ENCODE measurements at places on chromosomes 2 and 18.
A peak's percentile ranks its signal among the peaks of the same experiment; 100 is the strongest.

DNA sequence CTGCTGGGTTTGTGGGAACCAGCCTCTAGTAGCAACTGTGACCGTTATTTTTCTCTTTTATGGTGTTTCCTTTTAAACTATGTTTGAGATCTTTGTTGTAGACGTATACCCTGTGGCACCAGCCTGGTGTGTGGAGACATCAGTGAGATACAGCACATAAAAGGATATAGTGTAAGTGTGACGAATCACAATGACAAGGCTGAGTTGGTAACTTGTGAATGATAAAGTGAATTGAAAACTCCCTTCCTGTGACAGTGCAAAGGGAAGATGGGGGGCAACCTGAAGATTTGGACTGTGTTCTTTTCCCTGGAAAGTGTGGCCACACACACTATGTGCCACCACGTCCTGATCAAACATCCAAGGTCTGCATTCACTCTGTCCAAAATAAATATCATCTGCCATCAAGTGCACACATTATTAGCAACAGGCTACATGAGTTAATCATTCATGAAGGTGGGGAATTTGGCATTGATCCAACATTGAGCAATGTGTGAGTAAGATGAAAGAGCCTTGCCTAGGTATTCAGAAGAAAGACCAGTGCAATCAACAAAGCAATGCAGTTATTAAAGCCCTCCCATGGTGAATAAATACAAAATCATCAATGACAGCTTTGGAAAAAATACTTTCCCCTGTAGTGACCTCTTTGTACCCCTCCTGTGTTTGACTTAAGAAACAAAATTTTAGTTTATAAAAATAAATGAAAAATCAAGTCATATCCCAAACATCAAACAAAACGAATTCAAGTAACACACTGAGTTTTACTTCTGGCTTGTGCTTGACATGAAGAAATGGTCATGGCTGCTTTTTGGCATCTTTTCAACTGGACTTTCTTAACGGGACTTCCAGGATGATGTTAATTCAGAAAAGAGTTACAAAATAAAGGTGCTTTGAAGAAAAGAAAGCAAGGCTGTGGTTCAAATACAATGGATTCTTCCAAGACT is 1280.5 kb upstream of the ZEB2 start:
- DNase-seq = no peak

GRCh38 chr2:238501311-238501710 is 74.6 kb downstream of the ASB1 start:
- DNase-seq = no peak

DNA sequence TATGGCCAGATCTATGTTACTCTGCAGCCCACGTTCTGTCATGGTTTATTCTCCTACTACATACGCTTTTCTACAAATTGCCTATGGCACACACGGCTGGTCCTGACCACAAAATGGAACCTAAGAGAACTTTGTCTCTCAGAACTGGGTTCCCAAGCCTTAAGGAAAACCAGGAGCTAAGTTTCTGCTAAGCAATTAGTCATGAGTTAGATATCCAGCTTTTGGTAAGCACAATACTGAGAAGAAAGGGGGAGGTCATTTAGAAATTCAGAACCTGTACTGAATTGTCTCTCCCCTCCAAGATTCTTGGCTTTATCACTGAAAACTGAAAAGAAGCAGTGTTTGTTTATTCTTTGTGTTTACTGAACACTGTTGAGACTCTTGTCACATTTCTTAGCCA is 283.5 kb upstream of the TANK start:
- DNase-seq = no peak

- DNase-seq = no peak
These were observed 408.7 kb upstream of the HS6ST1 start for GRCh38 chr2:128727404-128727803.

DNA sequence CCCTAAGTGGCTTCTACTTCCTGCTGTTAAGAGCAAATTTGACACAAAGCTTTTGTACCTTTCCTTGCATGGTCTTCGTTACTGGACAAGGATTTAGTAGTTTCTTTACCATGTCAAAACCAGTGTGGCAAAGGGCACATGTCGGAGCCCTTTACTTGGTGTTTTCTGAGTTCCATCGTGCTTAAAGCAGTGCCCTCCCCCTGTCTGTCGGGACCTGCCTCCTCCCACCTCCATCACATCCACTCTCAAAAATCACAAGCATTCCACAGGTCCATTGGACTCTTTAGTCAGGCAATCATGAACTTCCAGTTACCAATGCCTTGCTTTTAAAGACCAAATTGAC is 763 bp downstream of the CCDC141 start:
- no peak for DNase-seq

GRCh38 chr2:10675131-10675530 is 14.6 kb downstream of the NOL10 start:
- DNase-seq = no peak

DNA sequence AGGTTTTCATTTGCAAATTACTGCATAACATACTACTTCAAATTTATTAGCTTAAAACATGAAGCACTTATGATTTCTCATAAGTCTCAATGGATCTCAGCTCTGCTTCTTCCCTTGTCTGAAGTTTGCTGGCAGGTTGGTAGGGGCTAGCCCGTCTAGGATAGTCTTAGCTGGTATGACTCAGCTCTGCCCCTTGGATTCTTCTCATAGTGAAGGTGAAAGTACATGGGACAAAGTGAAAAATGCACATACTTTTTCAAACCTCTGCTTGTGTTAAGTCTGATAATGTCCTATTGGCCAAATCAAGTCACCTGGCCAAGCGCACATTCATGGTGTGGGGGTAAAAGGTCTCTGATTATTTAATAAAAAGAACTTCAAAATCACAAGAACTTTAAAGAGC is 184.8 kb upstream of the VWC2L start:
- DNase-seq = no peak

DNA sequence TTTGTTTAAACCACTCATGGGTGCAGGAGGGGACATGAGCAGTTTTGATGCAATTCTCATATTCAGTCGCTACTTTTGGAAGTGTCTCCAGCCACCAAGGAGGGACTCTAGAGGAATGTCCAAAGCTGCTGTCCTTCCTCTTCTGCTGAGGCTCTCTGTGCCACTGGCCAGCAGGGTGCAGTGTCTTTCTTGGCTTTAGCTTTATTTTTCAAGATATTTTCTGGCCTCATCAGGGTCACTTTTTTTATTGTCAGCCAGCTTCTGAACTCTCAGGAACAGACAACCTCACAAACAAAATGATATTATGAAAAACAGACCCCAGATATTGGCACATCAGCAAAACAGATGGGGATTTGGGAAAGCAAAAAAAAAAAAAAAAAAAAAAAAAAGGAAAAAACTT is 289.3 kb upstream of the ZSWIM2 start:
- DNase-seq = no peak

DNA sequence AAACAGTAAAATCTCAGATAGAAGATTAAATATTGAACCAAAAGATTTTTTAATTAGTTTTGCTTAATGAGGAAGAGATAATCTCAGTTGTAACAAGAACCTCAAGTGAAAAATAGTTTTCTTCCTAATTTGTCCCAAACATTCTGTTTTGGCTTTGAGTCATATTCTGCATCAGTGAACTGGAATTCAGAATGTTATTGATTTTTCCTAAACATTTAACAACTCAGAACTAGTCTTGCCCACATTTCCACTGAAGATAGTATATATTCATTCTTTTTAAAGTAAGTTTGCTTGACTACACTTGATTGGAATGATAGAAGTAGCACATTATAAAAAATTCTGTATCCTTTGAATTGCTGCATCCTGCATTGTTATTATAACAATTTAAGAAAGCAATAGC is 85.7 kb upstream of the UGP2 start:
- DNase-seq = no peak

- DNase-seq = no peak
These were observed 10.1 kb upstream of the CCDC138 start for GRCh38 chr2:108776475-108776874.

GRCh38 chr2:58156780-58157179 is 84.3 kb downstream of the FANCL start:
- DNase-seq = no peak

DNA sequence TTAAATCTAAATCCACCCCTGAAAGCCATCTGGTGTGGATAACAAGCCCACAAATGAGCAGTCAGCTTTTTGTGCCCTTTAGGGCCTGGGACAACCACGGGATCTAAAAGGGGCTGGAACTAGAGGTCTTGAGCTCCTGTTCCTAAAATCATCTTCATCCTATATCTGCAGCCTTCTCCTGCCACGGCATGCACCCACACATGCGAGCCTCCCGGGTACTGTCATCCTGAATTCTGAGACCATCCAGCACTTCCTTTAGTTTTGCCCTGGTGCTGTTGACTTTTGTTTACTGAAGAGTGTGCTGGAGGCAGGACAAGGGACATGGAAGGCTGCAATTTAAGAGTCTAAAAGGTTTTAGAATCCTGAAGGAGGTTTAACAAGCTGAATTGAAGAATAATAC is 183.2 kb downstream of the FAM210A start:
- no peak for DNase-seq

DNA sequence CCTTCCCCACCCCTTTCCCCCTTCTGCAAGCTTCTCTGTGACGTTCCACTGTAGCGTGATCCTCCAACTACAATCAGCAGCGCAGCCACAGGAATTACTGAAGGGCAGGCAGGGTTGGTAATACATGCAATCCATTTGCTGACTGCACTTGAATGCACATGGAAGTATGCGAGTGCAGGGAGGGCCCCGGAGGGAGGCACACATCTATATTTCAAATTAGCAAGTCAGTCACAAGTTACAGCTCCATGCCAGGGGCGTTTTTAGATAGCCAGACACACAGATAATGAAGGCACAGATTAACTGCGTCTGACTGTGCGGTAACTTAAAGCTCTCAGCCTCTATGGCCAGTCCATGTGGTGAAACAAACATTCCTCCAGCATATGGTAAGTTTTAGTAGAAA is 209.2 kb upstream of the GATA6 start:
- DNase-seq = no peak

DNA sequence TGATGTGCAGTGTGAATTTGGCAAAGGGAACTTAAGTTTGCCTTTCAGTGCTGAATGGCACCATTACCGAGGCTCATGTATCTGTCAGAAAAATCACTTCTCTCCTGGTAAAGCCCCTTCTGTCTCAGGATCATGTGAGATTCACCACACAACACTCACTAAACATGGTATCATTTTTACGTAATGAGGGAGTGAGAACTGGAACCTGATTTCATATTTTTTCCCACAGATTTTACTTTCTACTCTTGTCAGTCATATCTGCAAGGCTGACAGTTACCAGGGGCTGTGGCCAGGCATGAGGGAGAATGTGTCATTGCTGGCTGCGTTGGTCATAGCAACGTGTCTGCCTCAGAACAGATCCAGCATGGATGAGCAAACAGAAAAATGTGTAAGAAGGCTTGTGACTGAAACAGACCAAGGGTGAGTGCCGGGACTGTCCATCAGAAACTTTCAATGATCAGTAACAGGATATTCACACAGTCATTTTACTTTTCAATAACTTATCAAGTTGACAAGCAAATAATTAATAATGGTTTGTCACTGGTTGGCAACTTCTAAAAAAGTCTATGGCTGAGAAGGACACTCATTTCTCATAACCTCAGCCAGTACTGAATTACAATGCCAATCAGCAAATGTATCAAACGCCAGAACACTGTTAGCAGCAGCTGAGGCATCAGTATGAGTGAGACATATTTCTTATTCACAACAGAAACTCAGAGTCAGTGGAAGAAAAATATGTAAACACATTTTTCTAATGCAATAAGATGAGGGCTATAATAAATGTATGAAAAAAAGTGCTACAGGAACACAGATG is 100.5 kb downstream of the CDC42EP3 start:
- DNase-seq = no peak

GRCh38 chr2:172772633-172773032 is 37.0 kb downstream of the RAPGEF4 start:
- DNase-seq = peak; percentile 1

GRCh38 chr18:77037567-77037966 is 95.0 kb downstream of the MBP start:
- no peak for DNase-seq

GRCh38 chr18:3524706-3525105 is 74.7 kb downstream of the TGIF1 start:
- DNase-seq = no peak

- peak; percentile 31 for DNase-seq
These were observed 134.8 kb upstream of the CREB1 start for GRCh38 chr2:207394812-207395534.

DNA sequence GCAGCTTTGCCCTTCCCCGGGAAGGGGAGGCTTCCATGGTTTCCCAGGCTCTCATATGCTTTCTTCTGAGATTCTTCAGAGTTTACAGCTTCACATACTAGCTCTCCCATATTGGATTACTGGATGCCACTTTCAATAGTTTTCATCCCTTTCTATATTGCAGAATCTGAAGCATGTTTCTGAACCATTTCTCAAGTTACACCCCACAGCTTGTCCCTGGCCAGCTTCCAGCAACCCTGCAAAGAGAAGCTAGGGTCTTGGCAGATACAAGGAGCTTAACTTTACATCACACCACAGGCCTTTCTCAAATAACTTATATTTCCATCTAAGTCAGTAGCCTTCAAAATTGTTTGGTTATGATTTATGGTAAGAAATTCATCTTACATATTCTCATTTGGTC is 39.6 kb downstream of the LHCGR start:
- no peak for DNase-seq

GRCh38 chr2:34547900-34548299 is 948.8 kb upstream of the FAM98A start:
- no peak for DNase-seq

- DNase-seq = no peak
These were observed 43.1 kb upstream of the EML4 start for GRCh38 chr2:42125841-42126594.

DNA sequence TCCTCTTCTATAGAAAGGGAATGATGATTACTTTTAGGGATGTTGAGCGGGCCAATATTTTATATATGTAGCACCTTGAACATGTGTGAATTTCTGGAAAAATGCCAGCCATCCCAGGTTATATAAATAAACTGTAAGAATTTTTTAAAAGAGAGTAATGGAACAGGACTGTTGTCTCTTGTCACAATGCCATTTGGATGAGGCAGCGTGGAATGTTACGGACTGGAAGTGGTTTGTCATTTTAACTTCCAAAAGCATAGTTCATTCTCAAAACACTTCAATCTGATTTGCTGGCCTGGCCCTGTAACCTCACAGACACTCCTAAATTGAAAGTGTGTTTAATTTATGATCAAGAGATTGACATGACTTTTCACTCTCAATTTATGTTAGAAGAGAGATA is 70.8 kb downstream of the TPGS2 start:
- DNase-seq = no peak

DNA sequence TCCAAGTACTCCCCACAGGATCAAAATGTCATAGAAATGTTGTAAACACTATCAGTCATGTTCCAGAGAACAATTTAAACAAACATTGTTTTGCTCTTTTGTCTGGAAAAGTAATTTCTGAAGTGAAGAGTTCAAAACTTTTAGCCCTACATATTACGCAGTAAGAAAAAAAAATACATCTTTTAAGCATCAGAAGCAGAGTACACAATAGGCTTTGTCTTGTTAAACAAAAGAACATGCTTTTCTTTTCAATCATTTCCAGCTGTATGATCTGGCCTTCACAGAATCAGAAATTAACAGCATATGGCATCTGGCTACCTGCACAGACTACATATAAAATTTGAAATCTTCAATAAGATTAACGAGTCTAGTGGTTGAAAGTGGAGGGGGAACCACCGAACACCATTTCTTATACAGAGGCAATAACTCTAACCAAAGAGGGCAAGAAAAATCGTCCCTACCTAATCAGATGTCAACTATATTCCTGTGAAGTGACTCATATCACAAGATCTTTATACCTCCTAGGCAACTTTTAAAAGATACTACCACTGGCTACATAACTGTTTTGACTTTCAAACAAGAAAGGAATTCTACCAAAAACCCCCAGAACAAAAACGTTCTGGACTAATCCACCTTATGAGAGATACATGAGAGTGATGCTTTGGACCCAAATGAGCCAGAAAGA is 149.3 kb downstream of the EXOC6B start:
- peak; percentile 35 for DNase-seq

GRCh38 chr2:233871432-233871831 is 3.2 kb upstream of the MSL3B start:
- no peak for DNase-seq

Data from NCI-H1417 (cell line).